BE2C (cell line): ENCODE measurements at places on chromosomes 12 and 14.
A peak's percentile ranks its signal among the peaks of the same experiment; 100 is the strongest.

DNA sequence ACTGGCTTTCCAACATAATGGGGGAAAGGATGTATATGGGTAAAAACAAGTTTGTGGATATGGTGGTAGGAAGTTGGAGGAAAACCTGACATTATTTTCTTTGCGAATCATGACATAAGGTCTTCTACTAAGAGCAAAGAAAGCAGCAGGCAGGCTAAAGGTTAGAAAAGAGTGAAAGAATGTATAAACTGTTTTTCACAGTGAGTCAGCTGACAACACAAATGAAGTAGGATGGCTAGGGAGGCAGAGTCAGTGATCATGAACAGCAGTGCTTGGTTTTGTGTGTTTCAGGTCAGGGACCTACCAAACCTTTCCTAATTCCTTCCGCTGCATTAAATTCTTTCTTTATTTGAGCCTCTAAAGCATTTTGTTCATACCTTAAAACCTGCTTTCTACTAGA is 46.3 kb upstream of the CATSPERB start:
- no peak for DNase-seq

DNA sequence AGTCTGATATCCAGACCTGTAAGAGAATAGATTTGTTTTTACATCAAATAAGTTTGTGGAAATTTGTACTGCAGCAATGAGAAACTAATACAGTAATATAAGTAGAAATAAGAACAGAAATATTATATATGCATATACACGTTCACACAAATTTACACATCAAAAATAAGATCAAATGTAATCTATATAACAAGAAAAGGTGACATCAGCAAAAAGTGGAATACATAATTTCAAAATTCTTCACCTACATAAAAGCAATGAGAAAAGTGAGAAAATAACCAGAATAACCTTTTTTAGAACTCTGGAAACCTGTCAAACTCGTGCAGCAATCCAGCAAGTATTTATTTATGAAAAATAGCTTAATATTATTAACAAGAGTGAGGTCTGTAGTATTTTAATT is 1124.6 kb upstream of the ATXN7L3B start:
- no peak for DNase-seq

- no peak for DNase-seq
Measured at GRCh38 chr12:43210485-43211192, 341.4 kb downstream of the ADAMTS20 start.

GRCh38 chr14:38721822-38722431 is 381.1 kb downstream of the SEC23A start:
- DNase-seq: peak; percentile 60

DNA sequence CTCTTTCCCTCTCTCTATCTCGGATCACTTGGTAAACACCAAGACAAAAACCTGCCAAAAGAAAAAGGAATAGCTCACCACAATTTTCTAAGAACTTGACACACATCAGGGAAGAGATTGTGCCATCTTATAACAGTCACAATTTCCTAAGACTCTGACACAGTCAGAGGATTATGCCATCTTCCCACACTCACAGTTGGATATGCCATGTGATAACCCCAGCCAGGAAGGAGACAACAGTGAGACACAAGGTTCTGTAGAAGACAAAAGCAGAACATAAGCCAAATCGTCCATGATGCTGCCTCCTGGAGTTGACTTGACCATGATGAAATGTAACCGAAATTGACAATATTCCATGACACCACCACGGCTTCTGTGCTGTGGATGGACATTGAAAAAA is 2.8 kb upstream of the CLEC9A start:
- no peak for DNase-seq

- no peak for DNase-seq
Measured at GRCh38 chr12:64801381-64801780, 23.1 kb upstream of the TBC1D30 start.

GRCh38 chr14:61927520-61927919 is 165.3 kb downstream of the SNAPC1 start:
- no peak for DNase-seq

DNA sequence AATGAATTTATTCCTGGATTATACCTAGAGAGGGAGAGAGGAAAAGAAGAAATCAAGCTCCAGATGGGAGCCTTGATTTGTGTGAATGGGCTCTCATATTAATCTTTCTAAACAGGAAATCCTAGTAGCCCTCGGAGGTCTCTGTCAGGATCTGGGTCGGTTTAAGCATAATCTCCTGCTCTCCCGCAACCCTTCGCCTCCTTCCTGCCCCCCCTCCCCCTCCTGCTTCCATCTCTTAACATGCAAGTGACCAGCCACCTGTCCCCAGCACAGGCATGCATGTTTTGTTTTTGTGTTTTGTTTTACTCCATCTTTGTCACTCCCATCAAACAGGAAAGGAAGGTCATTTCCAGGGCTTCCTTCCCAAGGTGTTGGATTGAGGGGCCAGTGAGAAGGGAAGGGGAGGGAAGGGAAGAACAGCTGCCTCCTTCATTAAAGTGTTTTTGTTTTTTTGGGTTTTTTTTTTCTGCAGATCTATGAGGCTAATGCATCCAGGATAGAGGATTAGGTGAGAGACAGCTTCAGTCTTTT is 4.8 kb upstream of the KCNA5 start:
- no peak for DNase-seq

DNA sequence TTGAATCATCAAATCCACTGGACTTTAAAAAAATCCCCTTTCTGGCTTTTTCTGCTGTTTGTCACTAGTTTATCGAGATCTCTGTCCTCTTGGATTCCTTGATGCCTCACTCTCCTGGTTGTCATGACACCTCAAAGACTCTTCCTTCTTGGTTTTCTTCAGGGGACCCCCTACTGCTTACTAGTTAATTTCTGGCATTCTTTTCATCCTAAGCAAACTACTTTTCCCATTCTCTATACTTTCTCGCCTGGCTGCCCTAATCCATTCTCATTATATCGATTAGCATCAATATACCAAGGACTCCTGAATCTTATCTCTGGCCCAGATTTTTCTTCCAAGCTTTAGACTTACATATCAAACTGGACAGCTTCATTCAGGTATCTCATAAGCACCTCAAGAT is 98.6 kb downstream of the NEDD1 start:
- DNase-seq: no peak

GRCh38 chr14:88825503-88825902 is 1.1 kb downstream of the TTC8 start:
- DNase-seq: no peak

DNA sequence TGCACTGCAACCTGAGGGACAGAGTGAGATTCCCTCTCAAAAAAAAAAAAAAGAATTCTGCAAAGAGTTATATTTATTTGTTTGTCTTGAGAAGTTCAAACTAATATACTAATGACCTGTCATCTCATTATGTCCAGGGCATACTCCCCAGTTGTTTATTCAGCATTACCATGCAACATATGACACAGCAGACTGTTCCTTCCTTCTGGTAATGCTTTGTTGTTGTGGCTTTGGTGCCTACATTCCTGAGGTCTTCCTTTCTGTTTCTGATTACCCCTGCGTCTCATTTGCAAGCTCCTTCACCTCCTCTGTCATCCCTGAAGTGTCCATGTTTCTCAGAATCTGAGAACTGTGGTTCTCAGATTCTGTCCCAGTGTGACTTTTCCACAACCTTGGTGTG is 55.3 kb downstream of the DERA start:
- DNase-seq: no peak

DNA sequence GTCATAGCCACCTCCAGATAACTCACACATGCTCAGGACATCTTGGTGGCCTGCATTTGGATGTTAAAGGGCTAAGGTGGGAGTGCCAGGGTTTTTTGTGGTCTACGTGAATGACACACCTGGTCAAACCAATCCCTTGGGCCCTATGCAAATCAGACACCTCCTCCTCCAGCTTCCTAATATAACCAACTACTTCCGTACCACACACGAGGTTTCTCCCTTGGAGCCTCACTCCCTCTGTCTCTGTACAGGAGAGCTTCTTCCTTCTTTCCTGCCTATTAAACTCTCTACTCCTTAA is 19.6 kb downstream of the APOBEC1 start:
- no peak for DNase-seq

- DNase-seq: peak; percentile 83
Measured at GRCh38 chr14:90060312-90060964, 1.4 kb upstream of the KCNK13 start.

DNA sequence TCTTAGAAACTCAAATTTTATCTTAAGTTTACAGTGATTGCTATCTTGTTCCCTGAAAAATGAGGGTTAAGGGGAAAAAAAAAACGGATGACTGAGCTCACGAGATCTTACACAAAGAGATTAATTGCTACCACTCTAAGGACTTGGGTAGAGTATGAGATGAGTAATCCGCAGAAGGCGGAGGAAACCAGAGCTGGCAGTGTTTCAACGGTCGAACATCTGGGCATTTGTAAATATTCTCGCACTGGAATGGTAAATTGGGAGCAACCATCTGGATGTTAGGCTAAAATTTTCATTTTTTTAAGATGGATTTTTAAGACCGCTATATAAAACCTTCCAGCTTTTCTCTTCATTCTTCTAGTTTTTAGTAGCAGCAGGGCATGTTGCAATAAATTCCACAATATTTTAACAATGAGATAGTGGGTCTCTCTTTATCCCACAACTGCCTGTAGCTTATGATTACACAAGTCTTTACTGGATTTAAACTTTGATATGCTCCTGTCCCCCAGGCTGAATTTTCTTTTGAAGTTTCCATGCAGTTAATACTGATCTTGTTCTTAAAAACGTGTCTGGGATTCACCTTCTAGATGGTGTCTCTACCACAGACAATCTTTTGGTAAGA is 1324.1 kb downstream of the AACS start:
- no peak for DNase-seq

DNA sequence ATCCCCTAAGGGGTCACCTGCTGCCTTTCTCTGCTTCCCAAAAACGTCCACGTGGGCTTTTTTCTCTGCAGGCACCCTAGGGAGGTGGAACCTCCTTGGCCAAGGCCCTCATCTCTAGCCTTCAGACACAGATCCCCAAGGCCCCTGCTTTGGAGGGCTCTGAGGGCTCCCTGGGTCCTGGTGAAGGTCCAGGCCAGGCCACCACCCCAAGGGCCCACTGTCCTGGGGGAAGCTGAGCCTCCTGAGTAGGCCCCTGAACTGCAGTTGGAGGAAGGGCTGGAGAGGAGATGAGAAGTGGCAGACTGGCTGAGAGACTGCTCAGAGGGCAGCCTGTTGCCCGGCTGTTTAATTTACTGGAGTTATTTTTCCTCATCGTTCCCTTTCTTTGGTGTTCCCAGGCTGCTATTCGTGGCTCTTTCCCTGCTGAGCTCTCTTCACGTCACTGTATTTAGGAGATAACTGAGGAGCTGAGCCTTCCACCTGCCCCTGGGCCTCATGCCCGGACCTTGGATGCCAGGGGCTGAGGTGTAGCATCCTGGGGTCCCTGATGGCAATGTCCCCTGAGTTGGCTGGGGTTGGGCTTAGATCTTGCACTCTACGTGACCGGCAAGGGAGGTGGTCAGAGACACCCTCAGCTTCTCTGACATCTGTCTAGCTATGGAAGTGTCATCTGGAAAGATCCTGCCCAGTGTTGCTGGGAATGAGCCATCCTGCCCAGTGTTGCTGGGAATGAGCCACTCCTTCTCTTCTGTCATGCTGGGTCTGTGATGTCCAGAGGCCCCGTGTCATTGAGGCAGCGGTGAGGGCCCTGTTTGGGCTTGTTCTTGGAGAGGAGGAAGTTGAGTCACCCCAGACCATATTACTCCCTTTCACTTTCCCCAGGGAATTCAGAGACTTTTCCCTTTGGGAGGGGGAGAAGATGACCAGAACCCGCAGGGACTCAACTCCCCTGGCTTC is 139.8 kb downstream of the TSPAN9 start:
- DNase-seq: no peak

GRCh38 chr12:6963791-6964413 is 6.6 kb downstream of the PHB2 start:
- DNase-seq: no peak

GRCh38 chr12:124780752-124781685 is 82.6 kb downstream of the SCARB1 start:
- no peak for DNase-seq

DNA sequence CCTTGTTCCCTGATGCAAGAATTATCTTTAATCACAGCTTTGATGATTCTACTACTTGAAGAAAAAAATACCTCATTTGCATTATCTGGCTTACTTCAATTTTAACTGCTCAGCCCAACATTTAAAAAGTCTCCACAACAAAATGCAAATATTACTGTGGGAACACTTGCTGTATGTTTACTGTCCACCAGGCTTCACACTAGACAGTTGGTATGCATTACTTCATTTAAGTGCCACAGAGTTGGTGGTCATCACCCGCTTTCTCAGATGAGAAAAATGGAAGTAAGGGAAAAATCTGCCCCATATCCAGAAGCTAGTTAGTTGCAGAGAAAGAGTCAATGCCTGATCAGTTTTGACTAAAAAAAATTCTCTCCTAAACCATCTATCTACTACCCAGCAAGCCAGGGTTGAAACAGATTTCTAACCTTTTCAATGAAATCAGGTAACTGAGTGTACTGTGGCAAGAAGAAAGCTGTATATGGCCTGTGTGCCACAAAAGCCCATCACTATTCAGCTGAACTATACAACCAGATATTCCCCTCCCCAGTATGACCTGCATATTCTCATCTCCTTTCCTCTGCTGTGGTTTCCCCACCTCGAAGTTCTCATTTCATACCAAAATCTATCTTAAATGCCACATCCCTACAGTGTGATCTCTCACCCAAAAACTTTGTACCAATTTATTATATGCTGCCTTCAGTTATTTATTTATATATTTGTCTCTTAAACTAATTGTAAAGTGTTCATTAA is 90.3 kb downstream of the ATP2B1 start:
- DNase-seq: no peak

DNA sequence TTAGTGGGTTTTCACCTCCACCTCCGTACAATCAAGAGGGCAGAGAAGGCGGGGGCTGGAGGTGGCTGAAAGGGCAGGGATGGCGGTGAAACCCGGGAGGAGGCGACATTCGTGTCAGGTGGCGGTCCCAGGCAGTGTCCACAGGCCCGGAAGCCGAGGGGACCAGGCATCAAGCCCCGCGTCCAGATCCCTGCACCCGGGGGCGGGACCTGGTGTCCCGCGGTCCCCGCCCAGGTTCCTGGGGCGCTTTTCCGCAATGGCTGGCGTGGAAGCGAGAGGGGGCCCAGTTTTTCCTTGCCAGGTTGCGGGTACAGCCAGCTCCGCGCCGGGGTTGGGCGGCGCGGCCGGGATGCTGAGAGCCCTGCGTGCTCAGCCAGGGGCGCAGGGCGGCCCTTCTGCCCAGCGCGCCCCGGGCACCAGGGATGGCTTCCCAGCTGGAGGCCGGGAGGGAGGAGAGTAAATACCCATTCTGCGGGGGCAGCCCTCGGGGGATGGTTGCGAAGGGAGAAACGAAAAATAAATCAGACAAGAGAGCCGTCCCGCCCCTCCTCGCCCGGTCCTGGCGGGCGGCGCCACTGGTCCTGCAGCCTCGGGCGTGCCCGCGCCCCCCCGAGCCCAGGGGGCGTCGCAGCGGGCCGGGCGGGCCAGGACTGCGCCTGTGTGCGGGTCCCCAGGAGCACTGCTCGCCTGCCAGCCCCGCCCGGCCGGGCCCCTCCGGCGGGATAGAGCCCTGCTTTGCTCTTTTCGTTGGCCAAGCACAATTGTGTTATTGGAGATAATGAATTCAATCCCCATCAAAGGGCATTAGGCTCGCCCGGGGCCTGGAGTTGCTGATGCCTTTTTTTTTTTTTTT is 11.5 kb downstream of the FOXA1 start:
- no peak for DNase-seq

- no peak for DNase-seq
Measured at GRCh38 chr14:25090256-25090655, 40.3 kb upstream of the STXBP6 start.

- DNase-seq: peak; percentile 82
Measured at GRCh38 chr12:25386831-25387731, 136.4 kb upstream of the KRAS start.
